Activated CD4-positive, CD25-positive, alpha-beta regulatory T cell treated with anti-CD3 and anti-CD28 coated beads, Interleukin-2, amount 50 U/mL, for 72 hours (primary cell): ENCODE measurements at places on chromosomes 7 and 10.

- DNase-seq, result no peak
Observed at GRCh38 chr7:112410092-112410491, 40.2 kb upstream of the IFRD1 start.

DNA sequence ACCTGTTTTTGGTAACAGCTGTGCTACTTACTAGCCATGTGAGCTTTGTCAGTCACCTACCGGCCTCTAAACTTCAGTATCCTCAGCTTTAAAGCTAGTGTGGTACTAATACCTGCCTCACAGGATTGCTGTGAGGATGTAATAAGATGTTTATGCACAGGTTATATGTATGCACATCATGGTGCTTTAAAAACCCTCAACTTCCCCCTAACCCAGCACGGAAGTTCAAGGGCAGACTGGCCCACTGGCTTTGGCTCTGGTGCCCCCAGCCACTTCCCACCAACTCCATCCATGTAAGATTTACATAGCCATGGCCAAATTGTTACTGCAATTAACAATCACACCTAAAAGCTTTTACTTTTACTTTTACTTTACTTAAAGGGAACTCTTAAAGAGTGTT is 676.0 kb upstream of the GALNT17 start:
- no peak for DNase-seq

GRCh38 chr7:42982604-42983115 is 50.5 kb downstream of the MRPL32 start:
- DNase-seq, result no peak

GRCh38 chr7:21819048-21819447 is 126.7 kb downstream of the CDCA7L start:
- DNase-seq, result no peak

DNA sequence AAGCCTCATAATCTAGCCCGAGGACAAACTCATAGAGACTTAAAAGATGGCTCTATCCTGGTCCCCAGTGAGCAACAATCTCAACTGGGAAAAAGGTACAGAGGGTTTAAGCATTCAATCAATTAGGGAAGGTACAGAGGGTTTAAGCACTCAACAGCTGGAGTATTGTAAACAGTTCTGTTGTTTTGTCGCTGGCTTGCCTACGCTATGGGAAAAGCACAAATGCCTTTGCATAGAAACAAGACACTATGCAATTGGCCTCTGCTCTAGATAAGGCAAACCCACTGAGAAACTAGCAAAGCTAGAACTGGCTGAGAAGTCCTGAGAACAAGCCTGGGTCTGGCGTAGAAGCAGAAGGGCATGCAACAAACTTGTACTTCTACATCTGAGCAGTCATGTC is 69.3 kb downstream of the GFRA1 start:
- no peak for DNase-seq

- DNase-seq, result no peak
Observed at GRCh38 chr10:11553773-11554381, 57.6 kb downstream of the USP6NL start.

DNA sequence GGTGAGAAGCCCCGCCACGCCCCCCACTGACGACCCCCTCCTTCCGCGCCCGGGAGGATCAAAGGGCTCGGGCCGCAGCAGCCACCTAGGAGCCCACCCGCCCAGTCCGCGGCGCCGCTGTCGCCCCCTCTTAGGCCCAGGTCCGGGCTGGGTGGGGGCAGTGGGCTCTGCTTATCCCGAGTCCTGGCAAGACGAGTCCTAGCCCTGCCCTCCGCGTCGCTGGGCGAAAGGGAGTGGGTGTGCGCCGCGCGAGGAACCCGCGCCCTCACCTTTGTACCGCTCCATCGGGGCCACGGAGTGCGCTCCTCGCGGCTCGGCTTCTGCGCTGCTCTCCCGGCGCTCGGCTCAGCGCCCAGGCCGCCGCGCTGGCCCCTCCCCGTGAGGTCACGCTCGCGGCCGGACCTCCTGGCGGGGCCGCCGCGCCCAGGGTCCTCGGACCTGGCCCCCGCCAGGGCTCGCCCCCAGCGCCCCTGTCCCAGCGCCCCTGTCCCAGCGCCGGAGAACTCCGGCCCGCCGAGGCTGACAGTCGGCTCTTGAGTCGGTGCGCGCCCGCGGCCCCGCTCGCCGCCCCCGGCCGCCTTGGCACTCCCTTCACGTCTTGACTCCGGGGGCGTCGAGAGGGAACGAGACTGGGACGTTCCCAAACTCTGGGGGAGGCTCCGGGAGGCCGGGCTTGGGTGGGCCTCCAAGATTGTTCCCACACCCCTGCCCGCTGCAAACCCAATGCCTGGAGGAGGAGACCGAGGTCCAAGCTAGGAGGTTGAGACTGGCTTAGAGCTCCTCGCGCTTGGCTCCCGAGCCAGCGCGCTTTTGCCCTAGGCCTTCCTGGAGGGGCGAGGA is at the start of gene AFAP1L2:
TSS of gene AFAP1L2 (minus strand) at position 332 of the 840 bp plus-strand sequence. CDS start at position 285, 47 bp downstream.
- DNase-seq, result no peak

DNA sequence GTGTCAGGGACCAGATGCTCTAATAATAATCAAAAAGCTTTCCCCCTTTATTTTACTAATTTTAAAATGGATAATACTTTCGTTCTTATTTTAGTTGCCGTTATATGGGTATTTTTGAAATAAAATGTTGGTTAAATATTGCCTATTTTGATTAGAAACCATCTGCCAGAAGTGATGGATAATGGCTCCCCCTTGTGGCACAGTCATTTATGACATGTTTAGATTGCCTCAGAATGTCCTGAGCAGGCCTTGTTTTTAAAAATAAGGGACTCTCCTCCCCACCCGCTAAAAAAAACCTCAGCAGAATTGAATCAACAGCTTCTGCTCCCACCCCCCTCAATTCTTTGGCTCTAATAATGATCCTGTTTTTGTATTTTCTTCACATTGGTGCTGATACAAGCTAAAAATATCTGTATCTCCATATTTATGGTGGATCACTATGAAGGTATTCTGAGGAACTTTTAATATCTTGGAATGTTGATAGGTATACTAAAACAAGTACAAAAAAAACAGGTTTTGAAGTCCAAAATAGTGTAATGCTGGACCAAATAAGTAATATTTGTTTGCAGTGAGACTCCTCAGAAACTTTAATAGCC is 38.8 kb downstream of the TMEM60 start:
- peak; percentile 49 for DNase-seq

DNA sequence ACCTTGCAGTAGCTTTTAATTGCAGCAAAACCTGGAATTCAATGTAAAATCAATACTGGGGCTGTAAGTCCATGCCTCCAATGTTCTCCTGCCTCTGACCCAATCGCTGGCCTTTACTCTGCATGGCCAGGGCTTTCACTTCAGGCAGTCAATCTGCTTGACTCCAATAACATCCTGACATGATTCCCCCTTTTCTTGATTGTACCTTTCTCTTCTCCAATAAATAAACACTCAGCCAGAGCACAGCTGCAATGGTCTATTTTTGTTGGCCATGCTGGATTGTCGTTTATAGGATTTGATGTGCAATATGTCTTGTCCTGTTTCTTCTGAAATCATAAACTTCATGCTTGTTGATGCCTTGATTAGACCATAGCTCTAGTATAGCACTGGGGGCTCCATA is 97.8 kb upstream of the COL1A2 start:
- DNase-seq, result no peak

DNA sequence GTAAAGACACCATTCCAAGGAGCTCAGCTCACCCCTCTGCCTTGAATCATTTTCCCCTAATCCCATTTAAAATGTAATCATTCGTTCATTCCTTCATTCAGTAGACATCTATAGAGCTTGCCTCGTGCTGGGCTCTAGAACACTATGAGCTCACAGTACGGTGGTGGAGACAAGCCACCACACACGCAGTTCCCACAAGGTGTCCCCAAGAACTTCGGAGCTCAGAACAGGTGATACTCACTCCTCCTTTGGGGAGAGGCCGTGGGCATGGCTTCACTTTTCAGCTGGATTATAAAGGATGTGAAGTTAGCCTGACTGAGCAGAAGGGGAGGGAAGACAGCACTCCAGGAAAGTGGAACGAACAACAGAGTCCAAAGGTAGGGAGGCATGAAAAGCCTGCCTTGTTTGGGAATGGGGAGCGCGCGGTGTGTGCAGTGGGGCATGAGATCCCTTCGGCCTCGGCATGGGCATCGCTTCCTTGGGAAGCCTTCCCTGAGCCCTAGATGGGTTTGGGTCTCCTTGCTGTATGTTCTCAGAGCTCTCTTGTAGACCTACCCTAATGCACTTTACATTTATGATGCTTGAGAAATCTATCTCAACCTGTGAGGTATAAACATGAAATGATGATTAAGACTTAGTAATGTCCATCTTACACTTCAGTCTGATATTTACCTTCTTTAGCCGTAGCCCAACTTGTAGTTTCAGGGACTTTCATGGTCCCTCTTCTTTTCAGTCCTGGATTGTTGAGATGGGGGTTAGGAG is 809 bp upstream of the OGA start:
- no peak for DNase-seq

- no peak for DNase-seq
Observed at GRCh38 chr7:50631639-50632038, 66.4 kb upstream of the DDC start.

GRCh38 chr10:21499701-21500577 is 25.5 kb downstream of the SKIDA1 start:
- no peak for DNase-seq

- no peak for DNase-seq
Observed at GRCh38 chr7:98399462-98399861, 1.4 kb downstream of the BAIAP2L1 start.

GRCh38 chr7:110898516-110898915 is 192.4 kb upstream of the LRRN3 start:
- DNase-seq, result no peak

- DNase-seq, result no peak
Observed at GRCh38 chr10:121459279-121459621, 139.0 kb downstream of the FGFR2 start.

GRCh38 chr10:99693933-99694583 is 34.7 kb downstream of the ENTPD7 start:
- DNase-seq, result no peak

GRCh38 chr7:100066953-100067352 is 14.6 kb downstream of the ZNF3 start:
- no peak for DNase-seq

DNA sequence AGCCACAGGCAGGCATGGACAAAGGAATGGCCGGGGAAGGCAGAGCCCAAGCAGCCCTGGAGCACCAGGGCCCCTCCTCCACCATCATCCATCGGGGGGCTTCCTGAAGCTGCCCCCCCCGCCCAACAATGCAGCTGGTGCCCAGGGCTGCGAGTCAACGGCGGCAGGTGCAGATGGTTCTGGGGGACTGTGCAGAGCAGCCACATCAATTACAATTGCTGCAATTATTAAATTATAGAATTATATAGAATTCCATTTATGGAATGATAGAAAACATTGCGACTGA is 28.3 kb downstream of the EBF3 start:
- DNase-seq, result no peak

GRCh38 chr7:117848941-117849340 is 24.3 kb downstream of the CTTNBP2 start:
- DNase-seq, result no peak

DNA sequence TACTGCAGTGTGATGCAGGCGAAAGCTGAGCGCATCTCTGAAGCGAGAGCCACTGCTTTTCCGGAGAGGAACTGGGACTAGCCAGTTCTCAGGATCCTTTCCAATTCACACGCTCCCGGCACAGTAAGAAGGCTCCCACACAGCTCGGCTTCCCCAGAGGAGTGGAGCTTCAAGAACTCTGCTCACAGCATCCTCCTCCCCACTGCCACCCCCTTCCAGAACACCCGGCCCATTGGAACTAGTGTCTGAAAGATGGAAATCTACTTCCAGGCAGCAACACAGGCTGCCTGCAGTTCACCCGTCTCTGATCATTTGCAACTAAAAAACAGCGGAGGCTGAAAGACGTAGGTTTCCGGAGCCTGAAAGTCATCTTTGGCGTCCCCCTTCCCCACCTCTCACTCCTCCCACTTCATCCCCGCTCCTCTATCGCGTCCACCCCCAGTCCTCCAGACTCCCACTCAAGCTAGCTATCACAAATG is at the start of gene DGKB:
TSS of gene DGKB (minus strand) at position 163 of the 479 bp plus-strand sequence.
- DNase-seq, result no peak

DNA sequence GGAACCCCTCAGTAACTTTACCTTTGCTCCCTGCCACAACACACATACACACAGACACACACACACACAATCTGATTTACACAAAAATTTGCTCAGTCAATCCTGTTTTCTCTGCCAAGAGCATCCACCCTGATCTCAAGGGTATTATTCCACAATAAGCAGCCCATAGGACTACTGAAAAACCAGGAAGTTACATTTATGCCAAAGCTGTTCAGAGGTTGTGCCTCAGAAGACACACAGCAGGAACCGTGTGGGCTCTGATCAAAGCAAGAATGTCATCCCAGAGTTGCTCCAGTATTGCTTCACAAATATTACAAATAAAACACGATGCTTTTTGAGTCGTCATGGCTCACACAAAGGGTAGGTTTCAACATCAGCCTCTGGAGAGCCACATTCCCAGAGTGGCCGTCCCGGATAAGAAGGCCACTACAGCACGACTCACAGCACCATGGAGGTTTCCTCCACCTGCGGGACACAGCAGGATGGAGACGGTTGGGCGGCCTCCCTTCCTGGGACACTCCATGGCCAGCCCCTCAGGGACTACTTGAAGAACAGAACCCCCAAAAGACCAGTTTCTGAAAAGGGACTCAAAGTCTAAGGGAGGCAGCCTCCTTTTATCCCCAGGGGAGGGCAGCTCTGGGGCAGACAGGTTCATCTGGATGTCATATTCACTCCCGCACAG is 1.6 kb downstream of the AIFM2 start:
- DNase-seq, result no peak

DNA sequence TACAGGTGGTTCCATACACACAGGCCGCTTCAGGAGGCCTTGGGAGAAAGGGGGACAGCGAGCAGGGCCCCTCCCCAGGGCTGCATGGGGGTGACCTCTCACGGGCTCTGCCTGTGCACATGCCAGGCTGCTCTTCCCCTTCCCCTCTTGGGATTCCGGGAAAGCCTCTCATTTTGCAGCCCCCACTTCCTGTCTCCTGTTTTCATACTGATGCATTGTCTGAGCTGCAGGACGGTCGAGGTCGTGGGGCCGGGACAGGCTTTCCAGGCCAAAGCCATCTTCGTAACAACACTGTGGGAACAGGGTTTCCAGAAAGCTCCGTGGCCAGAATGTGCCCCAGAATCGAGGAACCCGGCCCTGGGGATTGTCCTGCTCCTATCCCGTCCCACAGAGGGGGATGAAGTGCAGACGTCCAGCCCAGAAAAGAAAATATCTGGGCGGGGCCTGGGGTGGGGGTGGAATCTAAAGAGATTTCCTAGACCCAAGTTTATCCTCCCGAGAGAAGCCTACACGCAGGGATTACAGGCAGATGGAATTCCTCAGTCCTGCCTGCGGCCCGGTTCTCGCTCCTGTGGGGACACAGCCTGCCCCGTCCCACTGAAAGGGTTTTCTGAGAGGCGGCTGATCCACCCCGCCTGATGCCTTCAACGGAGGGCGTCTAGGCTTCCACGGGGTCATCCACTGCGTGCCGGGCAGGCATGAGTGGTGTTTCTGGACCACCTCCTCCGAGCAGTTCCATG is 29.5 kb upstream of the DNAAF5 start:
- DNase-seq, result no peak

DNA sequence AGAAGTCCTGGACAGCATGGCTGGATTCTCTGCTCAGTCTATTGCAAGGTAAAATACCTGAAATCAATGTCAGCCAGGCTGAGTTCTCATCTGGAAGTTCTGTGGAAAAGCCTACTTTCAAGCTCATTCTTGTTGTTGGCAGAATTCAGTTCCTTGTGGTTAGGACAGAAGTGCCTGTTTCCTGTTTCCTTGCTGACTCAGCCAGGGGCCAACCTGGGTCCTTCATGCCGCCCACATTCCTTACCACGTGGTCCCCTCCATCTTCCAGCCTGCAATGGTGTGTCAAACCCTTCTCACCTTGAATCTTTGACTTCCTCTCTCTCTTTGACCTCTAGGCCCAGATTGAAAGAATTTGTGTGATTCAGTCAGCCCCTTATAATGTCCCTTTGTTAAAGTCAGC is 197.1 kb upstream of the STK17A start:
- DNase-seq, result no peak
